CD8-positive, alpha-beta T cell (primary cell): ENCODE measurements at places on chromosomes 11 and 22.
A peak's percentile ranks its signal among the peaks of the same experiment; 100 is the strongest.

- no peak for DNase-seq
Measured at GRCh38 chr11:102007567-102008437, 39.4 kb upstream of the CFAP300 start.

- no peak for DNase-seq
Measured at GRCh38 chr11:65915821-65916251, 3.0 kb downstream of the C11orf68 start.

DNA sequence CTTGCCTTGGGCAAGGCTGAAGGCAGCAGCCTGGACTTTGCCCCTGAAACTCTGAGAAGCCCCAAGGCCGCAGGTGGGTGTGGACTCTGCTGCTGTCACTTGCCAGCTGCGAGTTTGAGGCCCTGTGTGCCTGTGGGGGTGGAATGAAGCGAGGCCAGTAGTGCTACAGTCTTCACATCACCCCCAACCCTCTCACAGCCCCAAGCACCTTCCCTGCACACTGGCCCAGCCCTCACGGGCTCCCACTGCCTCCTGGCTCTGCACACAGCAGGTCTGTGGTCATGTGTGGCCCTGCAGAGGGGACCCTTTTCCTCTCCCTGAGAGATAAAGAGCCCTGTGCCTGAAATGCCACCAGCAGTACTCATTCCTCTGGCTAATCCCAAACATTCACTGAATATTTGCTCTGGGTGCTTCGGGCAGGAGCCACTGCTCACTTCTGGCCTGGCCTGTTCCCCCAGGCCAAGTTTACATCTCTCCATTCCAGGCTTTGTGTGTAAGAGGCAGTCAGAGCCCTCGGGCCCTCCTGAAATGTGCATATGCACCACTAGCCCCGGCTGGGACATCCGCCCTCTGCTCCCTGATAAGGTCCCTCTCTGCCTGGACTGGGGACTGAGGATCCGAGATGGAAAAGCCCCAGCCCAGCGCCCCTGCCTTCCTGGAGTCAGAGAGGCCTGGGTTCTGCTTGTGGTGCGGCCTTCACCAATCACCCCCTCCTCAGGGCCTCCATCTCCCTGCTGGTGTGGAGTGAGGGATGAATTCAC lies 17.7 kb downstream of the MGAT3 start:
- no peak for DNase-seq

DNA sequence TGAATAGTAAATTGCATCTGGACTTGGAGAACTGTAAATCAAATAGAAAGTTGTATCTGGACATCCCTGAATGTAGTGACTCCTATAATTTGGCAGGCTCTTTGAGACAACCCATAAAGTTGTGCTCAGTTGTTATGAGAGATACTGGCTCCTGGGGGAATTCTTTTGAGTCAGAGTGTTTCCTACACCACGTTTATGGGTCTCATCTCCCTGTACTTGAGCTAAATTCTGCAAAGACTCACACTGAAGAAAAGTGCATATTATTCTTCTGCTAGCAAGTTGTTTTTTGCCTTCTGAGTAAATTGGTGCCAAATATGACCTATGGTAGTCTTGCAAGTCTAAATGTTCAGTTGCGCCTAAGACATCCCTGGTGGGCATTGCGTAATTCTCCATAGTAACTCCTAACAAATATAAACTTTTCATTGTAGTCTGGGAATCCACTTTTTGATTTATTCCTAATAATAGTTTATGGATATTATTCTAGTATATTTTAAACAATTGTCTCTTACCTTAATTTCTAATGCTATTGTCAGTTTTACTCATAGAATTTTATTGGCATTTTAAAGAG lies 5.0 kb downstream of the ZNF215 start:
- no peak for DNase-seq

- DNase-seq = peak; percentile 42
Measured at GRCh38 chr11:36564376-36565030, 3.3 kb upstream of the RAG1 start.

- no peak for DNase-seq
Measured at GRCh38 chr22:47002692-47003091, 240.2 kb downstream of the TBC1D22A start.

DNA sequence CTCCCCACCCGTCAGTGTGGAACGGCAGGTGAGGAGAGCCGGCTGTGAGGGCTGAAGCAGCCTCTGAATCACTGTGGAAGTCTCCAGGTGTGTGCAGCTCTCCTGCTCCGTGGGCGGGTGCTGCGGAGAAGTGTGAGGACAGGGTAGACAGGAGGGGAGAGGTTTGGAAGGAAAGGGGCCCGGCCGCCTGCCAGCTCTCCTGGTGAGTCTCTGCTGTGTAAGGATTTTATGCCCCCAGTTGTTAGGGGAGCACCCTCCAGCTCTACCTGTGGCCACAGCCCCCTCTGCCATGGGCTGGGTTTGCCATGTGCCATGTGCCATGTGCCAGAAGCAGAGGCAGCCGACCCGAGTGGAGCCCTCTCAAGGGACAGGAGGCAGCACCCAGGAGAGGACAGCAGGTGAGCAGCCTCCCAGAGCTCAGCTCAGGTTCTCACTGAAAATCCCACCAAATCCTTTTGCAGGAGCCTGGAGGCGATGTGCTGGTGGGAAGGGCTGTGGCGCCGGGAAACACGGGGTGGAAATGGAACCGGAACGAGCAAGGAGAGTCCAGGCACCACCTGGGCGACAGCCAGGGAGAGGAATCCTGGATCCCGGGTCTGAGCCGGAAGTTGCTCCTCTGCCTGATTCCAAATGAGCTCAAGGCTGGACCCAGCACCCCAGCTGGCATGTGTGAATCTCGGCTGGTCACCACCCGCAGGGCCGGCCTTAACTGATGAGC lies 804.4 kb downstream of the BRD1 start:
- DNase-seq = no peak

DNA sequence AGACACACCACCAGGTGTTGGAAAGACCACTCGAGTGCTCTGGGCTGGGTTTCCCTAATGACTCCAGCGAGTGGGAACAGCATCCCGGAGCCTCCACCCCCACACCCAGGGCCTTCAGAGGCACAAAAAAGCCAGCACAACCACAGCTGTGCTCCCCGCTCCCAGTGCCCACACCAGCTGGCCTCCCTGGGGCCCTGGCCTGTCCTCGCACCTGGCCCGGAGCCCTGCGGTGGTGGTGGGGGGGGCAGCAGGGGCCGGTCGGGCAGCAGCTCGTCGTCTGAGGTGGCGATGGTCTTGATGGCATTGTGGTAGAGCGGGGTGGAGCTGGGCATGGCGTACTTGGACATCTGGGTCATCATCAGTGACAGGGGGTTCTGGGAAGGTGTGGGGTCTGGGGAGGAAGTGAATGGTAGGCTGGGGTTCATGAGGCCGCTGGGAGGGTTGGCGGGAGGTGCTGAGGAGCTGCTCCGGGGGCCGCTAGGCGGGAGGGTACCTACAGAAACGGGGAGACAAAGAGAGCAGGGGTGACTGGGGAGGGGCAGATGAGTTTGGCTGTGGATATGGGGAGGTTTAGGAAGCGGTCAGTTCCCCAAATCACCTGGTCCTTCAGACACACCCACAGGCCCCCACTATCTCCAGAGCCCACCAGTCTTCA lies 16.1 kb downstream of the CXCR5 start:
- peak; percentile 20 for DNase-seq

DNA sequence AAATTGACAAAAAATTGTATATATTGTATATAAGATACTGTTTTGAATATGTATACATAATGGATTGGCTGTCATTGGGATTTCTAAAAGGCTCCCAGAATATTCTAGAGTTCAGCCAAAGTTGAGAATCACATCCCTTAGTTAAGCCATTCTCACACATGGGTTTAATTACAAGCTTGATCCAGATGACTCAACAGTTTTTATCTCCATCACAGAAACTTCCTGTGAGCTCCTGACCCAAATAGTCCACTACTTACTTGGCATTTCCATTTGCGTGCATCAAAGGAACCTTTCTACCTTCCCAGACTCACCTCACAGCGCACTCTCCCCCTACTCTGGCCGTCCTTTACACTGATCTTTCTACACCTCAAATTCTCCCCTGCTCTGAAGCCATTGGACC lies 184.8 kb upstream of the ARHGAP20 start:
- no peak for DNase-seq

- no peak for DNase-seq
Measured at GRCh38 chr11:70952191-70952590, 300.2 kb downstream of the SHANK2 start.

DNA sequence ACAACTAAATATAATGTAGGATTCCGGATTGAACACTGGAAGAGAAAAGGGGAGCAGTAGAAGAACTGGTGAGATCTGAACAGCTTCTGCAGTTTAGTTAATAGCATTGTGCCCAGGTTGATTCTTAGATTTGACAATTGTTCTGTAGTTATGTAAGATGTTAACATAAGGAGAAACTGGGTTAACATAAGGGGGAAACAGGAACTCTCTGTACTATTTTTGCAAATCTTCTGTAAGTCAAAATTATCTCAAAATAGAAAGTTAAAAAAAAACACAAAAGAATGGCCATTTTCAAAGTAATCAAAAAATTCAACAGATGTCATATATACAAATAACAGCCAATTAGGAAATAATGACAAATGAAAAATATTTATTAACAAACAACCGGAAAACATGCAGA lies 18.7 kb upstream of the LRP5 start:
- DNase-seq = no peak

DNA sequence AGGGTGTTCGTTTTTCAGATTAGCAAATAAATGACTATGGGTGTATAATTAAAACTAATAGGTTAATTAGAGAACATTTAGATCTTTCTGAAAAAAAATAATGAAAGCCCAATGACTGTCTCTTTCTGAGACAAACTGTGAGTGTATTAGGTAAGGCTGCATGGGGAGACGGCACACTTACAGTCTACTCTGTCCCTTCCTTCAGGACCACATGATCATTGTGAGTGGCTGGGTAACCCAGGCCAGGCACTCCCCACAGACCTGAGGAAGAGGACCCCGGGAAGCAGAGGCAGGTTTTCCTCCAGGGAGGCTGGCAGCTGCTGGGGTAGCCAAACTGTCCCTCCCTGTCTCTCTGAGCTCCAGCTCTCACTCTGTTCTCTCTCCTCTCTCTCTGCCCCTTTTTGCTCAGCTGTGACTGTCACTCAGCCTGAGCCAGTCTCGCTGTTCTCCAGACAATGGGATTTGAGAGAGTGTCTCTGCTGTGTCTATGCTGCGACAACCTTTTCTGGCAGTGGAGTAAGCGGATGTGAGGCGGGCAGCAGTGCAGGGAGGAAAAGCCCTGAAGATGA lies 83.1 kb upstream of the NCAM1 start:
- no peak for DNase-seq

- no peak for DNase-seq
Measured at GRCh38 chr11:89922195-89922660, at the start of gene TRIM49D1. TRIM49D1 (minus strand) TSS chr11:89922245; CDS start chr11:89917710, 4,535 bp downstream.

DNA sequence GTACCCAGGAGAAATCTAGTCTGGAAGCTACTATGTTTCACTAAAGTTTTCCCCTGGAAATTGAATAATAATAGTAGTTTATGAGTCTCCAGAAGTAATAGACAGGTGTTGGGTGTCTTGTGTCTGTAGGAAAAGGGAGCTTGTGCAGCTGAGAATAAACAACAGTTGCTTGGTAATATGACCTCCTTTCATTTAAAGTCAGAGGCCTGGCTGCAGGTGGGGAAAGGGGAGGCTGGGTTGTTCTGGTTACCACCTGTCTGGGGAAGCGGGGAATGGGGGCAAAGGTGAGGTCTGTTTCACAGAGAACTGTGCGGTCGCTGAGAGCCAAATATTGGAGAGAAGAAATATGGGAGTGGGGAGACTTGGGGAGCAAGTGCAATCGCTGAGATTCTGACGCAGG lies 3.3 kb upstream of the GRAMD1B start:
- DNase-seq = no peak

DNA sequence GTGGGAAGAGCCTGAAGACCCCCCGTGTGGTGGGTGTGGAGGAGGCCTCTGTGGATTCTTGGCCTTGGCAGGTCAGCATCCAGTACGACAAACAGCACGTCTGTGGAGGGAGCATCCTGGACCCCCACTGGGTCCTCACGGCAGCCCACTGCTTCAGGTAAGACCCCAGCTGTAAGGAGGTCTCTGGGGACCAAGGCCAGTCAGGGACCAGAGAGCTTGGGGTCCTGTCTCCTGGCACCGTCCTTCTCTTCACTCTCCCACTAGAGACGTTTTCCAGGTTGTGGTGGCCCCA lies 24.9 kb upstream of the SMIM35 start:
- DNase-seq = no peak

- DNase-seq = no peak
Measured at GRCh38 chr11:12764187-12764914, 90.1 kb downstream of the TEAD1 start.

GRCh38 chr11:117300283-117300663 lies 9.1 kb downstream of the BACE1-AS start:
- no peak for DNase-seq

DNA sequence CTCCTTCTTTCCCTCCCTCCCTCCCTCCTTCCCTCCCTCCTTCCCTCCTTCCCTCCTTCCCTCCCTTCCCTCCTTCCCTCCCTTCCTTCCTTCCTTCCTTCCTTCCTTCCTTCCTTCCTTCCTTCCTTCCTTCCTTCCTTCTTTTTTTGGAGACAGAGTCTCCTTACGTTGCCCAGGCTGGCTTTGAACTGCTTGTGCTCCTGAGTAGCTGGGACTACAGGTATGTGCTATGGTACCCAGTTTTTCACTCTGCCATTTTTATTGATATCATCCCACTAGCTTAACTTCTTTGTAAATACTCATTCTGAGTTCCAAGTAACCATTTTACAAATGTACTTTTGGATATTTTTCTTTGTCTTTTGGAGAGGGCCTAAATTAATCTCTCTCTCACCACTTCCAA lies 336.8 kb upstream of the DDI1 start:
- DNase-seq = no peak

DNA sequence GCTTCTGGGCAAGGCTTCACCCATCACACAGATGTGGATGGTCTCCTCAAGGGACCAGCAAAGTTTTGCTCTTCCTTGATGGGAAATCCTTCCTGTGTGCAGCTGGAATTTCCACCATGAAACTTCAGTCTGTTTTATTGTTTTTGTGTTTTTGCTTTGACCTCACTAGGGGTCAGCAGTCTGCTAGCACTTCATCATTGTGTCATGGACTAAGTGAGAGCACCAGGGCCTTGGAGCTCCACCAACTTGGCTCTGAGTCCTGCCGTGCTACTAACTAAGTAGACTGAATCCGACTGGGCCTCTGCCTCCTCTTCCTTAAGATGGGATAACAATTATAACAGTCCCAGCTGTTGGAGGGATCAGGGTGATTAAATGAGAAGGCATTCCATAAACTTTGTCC lies 305.8 kb upstream of the NCAM1 start:
- no peak for DNase-seq

DNA sequence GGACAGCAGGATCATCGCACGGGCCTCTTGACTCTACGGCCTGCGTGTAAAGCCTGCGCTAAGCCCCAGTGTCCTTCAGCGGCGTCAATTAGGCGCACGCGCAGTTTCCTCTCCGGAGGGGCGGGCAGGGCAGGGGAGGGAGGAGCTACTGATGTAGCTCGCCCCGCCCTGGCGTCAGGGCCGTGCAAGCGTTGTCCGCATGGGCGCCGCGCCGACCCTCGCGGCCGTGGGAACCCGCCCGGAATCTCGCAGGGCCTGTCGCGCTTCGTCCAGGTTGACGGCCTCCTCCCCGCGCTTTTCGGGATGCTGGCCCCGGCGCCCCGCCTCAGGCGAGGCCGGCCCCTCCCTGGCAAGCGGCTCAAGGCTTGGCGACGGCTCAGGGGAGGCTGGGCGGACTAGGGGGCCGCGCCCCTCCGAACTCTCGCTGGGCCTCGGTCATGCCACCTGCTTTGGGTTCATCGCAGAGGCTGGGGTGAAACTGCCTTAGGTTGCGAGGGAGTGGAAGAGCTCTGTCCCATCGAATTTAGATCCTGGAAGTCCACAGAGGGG lies 61.1 kb downstream of the ST3GAL4 start:
- DNase-seq = peak; percentile 80
